Smooth muscle cell of trachea (primary cell): ENCODE measurements at places on chromosomes 13 and 19. TPM values are rescaled to one million over a fixed set of nuclear protein-coding genes. Genes with fewer than 3 reads are reported as not detected.

The ARHGAP45 gene
- 1.7 and 4.0 TPM in 2 replicates for total RNA-seq

The CGB7 gene
- total RNA-seq: not detected in 2 replicates

The ATP1A3 gene
- total RNA-seq: under 0.01 and 0.15 TPM in 2 replicates

The C19orf18 gene
- total RNA-seq: 0.17 TPM in 1 of 2 replicates, not detected in the other

The ZNF813 gene
- 3.1 and 3.5 TPM in 2 replicates for total RNA-seq

The MISP gene
- total RNA-seq: under 0.01 and 0.17 TPM in 2 replicates

The LILRB1 gene
- not detected in 2 replicates for total RNA-seq

The WTIP gene
- 13.2 and 65.0 TPM in 2 replicates for total RNA-seq

The CPB2 gene
- not detected in 2 replicates for total RNA-seq

The ZNF835 gene
- total RNA-seq: 0.15 and 1.2 TPM in 2 replicates

The RAB11B gene
- 48.6 and 113 TPM in 2 replicates for total RNA-seq

The TNFSF13B gene
- 5.2 and 6.6 TPM in 2 replicates for total RNA-seq

The C1QTNF9B gene
- 0.33 and 0.44 TPM in 2 replicates for total RNA-seq

The PDS5B gene
- 21.8 and 38.4 TPM in 2 replicates for total RNA-seq

The TUBA3C gene
- 0.15 TPM in 1 of 2 replicates, not detected in the other for total RNA-seq

The SMAD9 gene
- 5.2 and 9.8 TPM in 2 replicates for total RNA-seq

The CKAP2 gene
- total RNA-seq: 9.8 and 54.4 TPM in 2 replicates

The ARRDC5 gene
- not detected in 2 replicates for total RNA-seq

The REX1BD gene
- total RNA-seq: 49.8 and 63.1 TPM in 2 replicates

The FAM216B gene
- total RNA-seq: not detected in 2 replicates

The CACNA1A gene
- 16.3 and 29.6 TPM in 2 replicates for total RNA-seq

The PROZ gene
- not detected in 2 replicates for total RNA-seq

The SIAH3 gene
- total RNA-seq: not detected in 2 replicates
